Astrocyte (in vitro differentiated cells and primary cell): ENCODE measurements at places on chromosomes 4 and X. TPM values are rescaled to one million over a fixed set of nuclear protein-coding genes. Genes with fewer than 3 reads are reported as not detected.

Gene TMPRSS11B
- 0.22 and 0.27 TPM in 2 replicates for total RNA-seq

GRCh38 chr4:127846061-127846460, 34.6 kb upstream of the PLK4 start:
- no peak for DNase-seq

GRCh38 chr4:184476695-184477094, 2.3 kb upstream of the IRF2 start:
- no peak for DNase-seq

DNA sequence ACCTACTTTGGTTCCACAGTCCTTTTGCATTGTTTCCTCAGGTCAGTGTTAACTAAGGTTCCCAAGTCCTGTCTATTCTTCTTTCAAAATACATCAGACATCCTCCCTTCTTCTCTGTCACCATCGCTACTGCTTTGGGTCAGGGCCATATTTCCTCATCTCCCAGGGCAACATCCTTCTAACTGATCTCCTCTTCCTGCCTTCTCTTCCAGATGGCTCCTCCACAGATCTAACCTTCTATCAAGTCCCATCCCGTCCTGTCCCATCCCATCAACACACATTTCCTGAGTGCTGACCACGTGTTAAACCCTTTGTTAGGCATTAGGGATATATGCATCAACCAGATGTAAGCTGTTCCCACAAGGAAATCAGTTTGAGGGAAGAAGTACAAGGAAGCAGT, 25.9 kb downstream of the PLAC1 start:
- no peak for DNase-seq

- peak; percentile 6 for DNase-seq
These were observed 74.8 kb downstream of the IL15 start for GRCh38 chr4:141711211-141711610.

DNA sequence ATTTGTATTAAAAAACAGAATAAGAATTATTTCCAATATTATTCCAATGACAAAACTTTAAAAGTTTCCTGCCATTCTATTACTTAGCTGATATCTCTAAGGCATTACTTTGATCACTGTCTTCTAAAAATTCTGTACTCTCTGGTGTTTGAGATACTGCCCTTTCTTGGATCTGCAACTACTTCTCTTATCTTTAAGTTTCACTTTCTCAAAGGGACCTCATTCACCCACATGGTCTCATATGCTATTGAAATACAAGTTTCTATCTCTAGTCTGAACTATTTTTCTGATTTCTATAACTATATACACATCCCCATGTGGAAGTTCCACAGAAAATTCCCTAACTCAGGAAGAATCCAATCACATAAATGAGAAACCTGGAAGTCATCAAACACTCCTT, 22.2 kb downstream of the TMPRSS11E start:
- DNase-seq, result no peak

Gene CLDN22
- total RNA-seq, result not detected in 2 replicates

Gene SLC4A4
- 3.0 and 3.7 TPM in 2 replicates for total RNA-seq

Gene FRG2
- not detected in 2 replicates for total RNA-seq

DNA sequence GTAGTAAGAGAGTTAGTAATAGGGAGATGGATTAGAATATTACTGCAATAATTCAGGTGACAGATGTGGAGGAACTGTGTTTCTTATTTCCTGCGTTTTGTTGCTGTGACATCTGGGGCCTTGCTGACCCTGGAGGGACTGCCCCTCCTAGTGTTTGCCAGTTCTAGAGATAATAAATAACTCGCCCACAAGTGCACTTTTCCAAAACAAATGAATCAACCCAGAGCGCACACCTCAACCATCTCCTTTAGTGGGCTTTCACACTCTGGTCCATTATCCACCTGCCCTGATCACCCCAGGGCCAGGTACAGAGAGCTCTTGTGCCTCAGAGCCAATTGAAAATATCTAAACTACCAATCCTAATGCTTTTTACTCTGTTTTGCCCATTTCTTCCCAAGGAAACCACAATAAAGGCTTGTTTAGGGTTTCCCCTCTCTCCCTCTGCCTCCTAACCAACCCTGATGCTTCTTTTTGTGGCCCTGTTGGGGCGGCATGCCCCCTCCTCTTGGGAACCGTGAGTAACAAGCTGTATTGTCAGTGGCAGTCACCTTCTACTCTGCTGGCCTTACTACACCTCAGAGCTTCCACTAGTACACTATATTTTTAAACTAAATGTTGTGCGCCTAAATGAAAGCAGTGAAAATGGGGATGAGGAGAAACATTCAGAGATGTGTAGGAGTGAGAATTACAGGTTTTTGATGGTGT, 270.5 kb downstream of the TENM3 start:
- no peak for DNase-seq

DNA sequence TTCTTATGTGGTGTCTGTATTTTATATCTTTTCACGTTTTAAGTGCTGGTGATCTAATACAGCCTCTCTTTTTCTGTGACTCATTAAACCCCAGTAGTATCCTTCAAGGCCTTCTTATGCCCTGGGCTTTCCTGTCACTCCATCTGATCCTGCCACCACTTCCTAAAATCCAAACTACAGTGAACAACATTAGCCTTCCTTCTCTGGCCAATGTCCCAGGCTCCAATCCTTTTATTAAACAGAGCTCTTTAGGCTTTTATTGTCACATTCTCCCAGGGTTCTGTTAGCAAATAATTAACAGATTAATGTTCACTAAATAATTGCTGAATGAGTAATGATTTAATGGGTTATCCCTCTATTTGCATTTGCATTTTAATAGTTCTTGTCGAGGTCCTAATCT, 47.9 kb upstream of the ITM2A start:
- DNase-seq, result no peak

GRCh38 chr4:105451346-105451745, 22.5 kb downstream of the PPA2 start:
- no peak for DNase-seq

- DNase-seq, result no peak
These were observed 59.5 kb downstream of the SEPSECS start for GRCh38 chr4:25100710-25101109.

Gene DOK7
- not detected in 2 replicates for total RNA-seq

DNA sequence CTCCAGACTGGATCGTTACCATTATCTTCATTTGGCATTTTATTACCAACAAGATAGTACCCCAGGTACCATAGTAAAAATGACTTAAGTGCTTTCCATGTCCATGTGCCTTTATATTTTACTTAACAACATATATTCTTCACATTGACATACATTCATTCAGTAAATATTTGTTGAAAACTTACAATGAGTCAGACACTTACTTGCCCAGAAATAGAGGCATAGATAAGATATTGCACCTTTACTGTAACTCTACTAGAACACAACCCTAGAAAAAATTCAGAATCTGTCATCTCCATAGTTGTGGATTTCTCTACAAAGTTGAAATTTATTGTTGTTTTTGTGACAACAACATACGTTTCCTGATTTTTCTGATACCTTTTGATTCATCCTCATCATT, 640.6 kb downstream of the RPA4 start:
- DNase-seq, result no peak
